ENCODE measurements at places on chromosomes 7 and 10.

DNA sequence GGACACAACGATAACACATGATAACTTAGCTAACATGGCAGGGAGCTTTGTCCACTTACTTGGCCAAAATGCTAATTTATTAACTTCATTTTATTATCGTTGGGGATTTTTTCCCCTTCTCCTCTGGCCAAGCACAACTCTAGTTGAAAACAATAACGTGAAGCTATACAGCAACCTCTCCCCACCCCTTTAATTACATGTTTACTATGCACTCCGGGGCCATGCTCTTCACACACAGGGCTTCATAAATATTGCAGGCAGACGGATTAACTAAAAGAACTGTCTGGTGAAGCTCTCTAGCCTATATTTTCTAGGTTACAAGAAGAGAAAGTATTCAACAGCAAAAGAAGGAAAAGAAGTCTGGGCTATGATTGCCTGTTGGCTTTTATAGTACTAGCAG, 51.7 kb downstream of the XRCC2 start:
- H3K27ac ChIP-seq = no peak overlapping the region
- H3K27me3 ChIP-seq = no peaks in the 10 kb centered on the region
- H3K36me3 ChIP-seq = no peaks in the 10 kb centered on the region
- H3K4me3 ChIP-seq = no peak overlapping the region
- no peaks in the 10 kb centered on the region for H3K4me1 ChIP-seq

DNA sequence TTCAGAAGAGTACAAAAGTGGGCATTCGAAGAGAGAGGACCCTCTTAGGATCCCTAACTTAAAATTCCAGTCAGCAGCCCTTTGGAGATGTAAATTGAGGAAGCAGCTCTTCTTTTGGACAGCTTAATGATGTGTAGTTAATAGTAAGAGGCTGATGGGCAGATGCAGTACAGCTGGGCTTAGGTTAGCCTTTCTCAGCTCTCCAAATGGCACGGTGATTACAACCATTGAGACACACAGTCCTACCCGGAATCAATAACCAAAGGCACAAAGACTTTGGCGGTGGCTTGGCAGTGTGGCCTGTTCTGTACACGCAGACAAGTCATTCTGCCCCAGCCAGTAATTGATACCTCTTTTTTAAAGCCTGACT, 26.8 kb downstream of the GAD2 start:
- H3K27ac ChIP-seq = no peak overlapping the region
- no peak for DNase-seq
- no peak overlapping the region for H3K4me3 ChIP-seq
- no peaks in the 10 kb centered on the region for H3K36me3 ChIP-seq

DNA sequence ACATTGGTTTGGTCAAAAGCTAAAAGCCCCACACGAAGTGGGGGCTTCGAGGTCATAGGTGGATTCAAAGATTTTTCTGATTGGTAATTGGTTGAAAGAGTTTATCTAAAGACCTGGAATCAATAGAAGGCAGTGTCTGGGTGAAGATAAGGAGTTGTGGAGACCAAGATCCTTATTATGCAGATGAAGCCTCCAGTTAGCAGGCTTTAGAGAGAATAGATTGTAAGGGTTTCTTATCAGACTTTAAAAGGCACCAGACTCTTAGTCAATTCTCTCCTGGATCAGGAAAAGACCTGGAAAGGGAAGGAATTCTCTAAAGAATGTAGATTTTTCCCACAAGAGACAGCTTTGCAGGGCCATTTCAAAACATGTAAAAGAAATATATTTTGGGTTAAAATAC, 260.2 kb downstream of the PHF14 start:
- H3K4me3 ChIP-seq = no peak overlapping the region
- H3K27me3 ChIP-seq = no peaks in the 10 kb centered on the region
- H3K36me3 ChIP-seq = no peaks in the 10 kb centered on the region
- peaks cover under 1% of the 10 kb centered on the region for H3K4me1 ChIP-seq
- H3K27ac ChIP-seq = no peak overlapping the region

- H3K4me3 ChIP-seq = no peak overlapping the region
- no peaks in the 10 kb centered on the region for H3K4me1 ChIP-seq
- no peak overlapping the region for H3K27ac ChIP-seq
- DNase-seq = no peak
Observed at GRCh38 chr10:11638055-11638698, 26.7 kb upstream of the USP6NL start.

GRCh38 chr10:30770816-30771215, 141.3 kb upstream of the LYZL2 start:
- no peak for DNase-seq
- no peak overlapping the region for H3K27ac ChIP-seq
- H3K27me3 ChIP-seq = peaks cover 7% of the 10 kb centered on the region
- no peaks in the 10 kb centered on the region for H3K4me1 ChIP-seq

- H3K27me3 ChIP-seq = no peaks in the 10 kb centered on the region
- peaks cover 8% of the 10 kb centered on the region for H3K4me1 ChIP-seq
- no peak for DNase-seq
- H3K36me3 ChIP-seq = no peaks in the 10 kb centered on the region
- H3K4me3 ChIP-seq = no peak overlapping the region
Observed at GRCh38 chr10:99938563-99938962, 71.2 kb downstream of the DNMBP start.

GRCh38 chr10:30420266-30420665, 13.7 kb upstream of the MAP3K8 start:
- peaks cover 11% of the 10 kb centered on the region for H3K4me1 ChIP-seq
- DNase-seq = no peak
- H3K27ac ChIP-seq = no peak overlapping the region
- no peaks in the 10 kb centered on the region for H3K36me3 ChIP-seq

DNA sequence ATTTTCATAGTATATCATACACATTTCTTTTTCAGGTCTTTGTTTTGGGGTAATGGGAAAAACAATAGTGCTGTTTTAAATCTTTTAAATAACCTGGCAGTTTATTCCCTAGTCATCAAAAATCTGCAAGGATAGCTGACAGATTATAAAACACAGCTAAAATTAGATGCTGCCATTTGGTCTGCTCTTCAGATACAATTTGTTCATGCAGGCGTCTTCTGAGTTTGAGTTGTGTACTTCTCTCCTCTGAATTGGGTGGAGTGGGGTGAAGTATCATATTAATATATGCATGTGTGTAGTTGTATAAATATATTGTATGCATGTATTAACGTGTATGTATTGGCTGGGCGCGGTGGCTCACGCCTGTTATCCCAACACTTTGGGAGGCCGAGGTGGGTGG, 42.9 kb upstream of the ST7 start:
- H3K36me3 ChIP-seq = peaks cover 72% of the 10 kb centered on the region
- peak overlapping the region; percentile 53 for H3K27ac ChIP-seq
- no peak overlapping the region for H3K4me3 ChIP-seq
- no peaks in the 10 kb centered on the region for H3K27me3 ChIP-seq
- peaks cover 32% of the 10 kb centered on the region for H3K4me1 ChIP-seq

- H3K27me3 ChIP-seq = no peaks in the 10 kb centered on the region
- DNase-seq = no peak
- no peak overlapping the region for H3K27ac ChIP-seq
- no peaks in the 10 kb centered on the region for H3K4me1 ChIP-seq
- no peaks in the 10 kb centered on the region for H3K36me3 ChIP-seq
Observed at GRCh38 chr10:68301790-68302502, 29.9 kb upstream of the HNRNPH3 start.

- H3K4me3 ChIP-seq = no peak overlapping the region
- H3K27ac ChIP-seq = no peak overlapping the region
- H3K36me3 ChIP-seq = no peaks in the 10 kb centered on the region
Observed at GRCh38 chr10:47325303-47326291, 3.3 kb downstream of the GDF2 start.

GRCh38 chr10:110498982-110499795, 1.5 kb downstream of the DUSP5 start:
- H3K36me3 ChIP-seq = no peaks in the 10 kb centered on the region
- peak overlapping the region; percentile 86 for H3K4me3 ChIP-seq
- peak overlapping the region; percentile 81 for H3K27ac ChIP-seq
- peaks cover 19% of the 10 kb centered on the region for H3K27me3 ChIP-seq
- DNase-seq = no peak
- H3K4me1 ChIP-seq = peaks cover 34% of the 10 kb centered on the region

- DNase-seq = no peak
- H3K4me1 ChIP-seq = no peaks in the 10 kb centered on the region
- no peak overlapping the region for H3K27ac ChIP-seq
- no peaks in the 10 kb centered on the region for H3K36me3 ChIP-seq
Observed at GRCh38 chr7:108723381-108723814, 153.7 kb downstream of the DNAJB9 start.

DNA sequence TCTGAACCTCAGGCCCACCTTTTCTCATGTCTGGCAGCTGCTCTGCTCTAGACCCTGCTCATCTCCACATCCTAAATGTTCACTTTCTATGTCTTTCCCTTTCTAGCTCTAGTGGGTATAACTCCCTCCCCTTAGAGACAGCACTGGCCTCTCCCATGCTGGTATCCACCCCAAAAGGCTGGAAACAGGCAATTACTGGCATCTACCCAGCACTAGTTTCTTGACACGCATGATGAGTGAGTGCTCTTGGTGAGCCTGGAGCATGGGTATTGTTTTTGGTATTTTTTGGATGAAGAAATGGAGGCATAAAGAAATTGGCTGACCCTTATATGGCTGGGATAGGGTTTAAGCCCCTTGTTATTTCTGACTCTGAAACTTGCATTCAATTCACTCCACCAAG, 156.0 kb downstream of the EGFR start:
- H3K4me1 ChIP-seq = peaks cover 23% of the 10 kb centered on the region
- no peak for DNase-seq
- H3K27me3 ChIP-seq = no peaks in the 10 kb centered on the region
- no peak overlapping the region for H3K4me3 ChIP-seq
- H3K36me3 ChIP-seq = peaks cover 57% of the 10 kb centered on the region

- no peaks in the 10 kb centered on the region for H3K36me3 ChIP-seq
- no peak overlapping the region for H3K27ac ChIP-seq
- no peak for DNase-seq
- no peaks in the 10 kb centered on the region for H3K27me3 ChIP-seq
- no peak overlapping the region for H3K4me3 ChIP-seq
- peaks cover 4% of the 10 kb centered on the region for H3K4me1 ChIP-seq
Observed at GRCh38 chr10:72292223-72292691, 18.5 kb downstream of the DDIT4 start.

DNA sequence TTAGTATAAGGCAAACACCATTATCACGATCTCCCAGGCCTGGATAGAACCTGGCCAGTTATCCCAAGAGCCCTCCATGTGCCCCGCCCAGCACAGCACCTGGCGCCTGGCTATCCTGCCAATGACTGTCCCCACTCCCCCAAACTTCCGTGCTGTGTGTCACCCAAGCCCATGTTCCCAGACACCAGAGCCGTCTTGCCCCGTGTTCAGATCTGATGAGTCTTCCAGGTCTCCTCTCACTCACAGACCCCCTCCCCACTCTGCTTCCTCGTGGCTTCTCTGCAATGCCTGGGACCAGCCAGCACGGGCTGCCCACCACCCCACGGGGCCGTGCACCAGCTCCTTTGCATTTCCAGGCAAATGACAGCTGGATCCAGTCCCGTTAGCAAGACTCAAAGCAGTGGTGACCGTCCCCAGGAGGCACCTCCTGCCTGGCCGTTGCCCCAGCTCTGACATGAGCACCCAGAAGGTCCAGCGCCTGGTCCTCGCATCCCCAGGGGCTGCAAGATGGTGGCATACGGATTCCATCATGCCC, 43.8 kb upstream of the INPP5A start:
- H3K27ac ChIP-seq = no peak overlapping the region
- peaks cover 38% of the 10 kb centered on the region for H3K4me1 ChIP-seq
- no peaks in the 10 kb centered on the region for H3K36me3 ChIP-seq
- peak; percentile 45 for DNase-seq
- H3K4me3 ChIP-seq = no peak overlapping the region
- no peaks in the 10 kb centered on the region for H3K27me3 ChIP-seq

GRCh38 chr7:115477193-115477651, 553.3 kb downstream of the TFEC start:
- no peak overlapping the region for H3K27ac ChIP-seq
- H3K27me3 ChIP-seq = no peaks in the 10 kb centered on the region
- peak overlapping the region; percentile 56 for H3K4me3 ChIP-seq
- H3K36me3 ChIP-seq = no peaks in the 10 kb centered on the region
- H3K4me1 ChIP-seq = no peaks in the 10 kb centered on the region
- DNase-seq = peak; percentile 33

DNA sequence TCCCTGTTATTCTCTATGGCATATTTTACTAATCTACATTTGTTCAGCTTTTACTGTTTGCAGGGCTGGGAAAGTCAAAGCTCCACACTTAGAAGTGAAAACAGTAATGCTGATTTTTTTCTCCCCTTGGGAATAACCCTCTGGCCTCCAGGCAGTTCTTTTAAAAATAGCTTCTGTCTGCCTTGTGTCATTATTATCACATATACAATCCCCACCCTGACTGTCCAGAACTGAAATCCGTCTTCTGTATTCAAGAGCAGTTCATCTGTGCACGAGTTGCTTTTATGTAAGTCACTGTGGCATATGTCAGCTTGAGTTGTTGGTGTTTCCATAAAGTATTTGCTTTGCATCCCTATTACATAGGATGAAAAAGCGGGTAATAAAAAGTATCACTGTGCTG, 1221.1 kb upstream of the CELF2 start:
- no peaks in the 10 kb centered on the region for H3K27me3 ChIP-seq
- no peaks in the 10 kb centered on the region for H3K4me1 ChIP-seq
- H3K4me3 ChIP-seq = no peak overlapping the region
- no peak for DNase-seq
- H3K27ac ChIP-seq = no peak overlapping the region
- H3K36me3 ChIP-seq = no peaks in the 10 kb centered on the region

GRCh38 chr10:13959443-13960359, 371.0 kb downstream of the FRMD4A start:
- H3K27me3 ChIP-seq = no peaks in the 10 kb centered on the region
- DNase-seq = no peak
- peak overlapping the region; percentile 46 for H3K27ac ChIP-seq
- peak overlapping the region; percentile 30 for H3K4me3 ChIP-seq
- no peaks in the 10 kb centered on the region for H3K36me3 ChIP-seq

DNA sequence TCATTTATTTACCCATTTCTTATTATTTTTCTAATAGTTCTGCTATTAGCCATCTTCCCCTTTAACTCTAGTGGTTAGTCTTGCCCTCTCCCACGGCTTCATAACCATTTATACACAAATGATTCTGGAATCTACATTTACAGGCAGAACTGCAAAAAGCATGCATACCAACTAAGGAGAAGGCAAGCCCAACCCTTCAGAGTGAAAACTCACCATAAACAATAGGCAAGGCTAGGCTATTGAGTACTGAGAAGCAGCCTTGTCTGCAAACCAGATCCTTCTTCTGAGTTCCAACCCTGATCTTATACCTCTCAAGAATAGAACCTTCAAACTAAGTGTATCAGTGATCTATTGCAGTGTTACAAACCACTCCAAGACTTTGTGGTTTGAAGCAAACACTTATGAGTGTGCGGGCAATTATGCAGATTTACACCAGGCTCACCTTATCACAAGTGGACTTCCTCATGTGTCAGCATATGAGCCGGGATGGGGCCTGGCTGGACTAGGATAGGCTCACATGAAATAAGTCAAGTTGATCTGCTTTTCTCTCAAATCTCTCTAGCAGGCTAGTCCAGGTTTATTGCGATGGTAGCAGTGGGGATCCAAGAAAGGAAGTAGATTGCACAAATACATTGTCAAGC, 896.9 kb upstream of the PHF14 start:
- H3K36me3 ChIP-seq = no peaks in the 10 kb centered on the region
- no peak overlapping the region for H3K27ac ChIP-seq
- DNase-seq = no peak
- no peaks in the 10 kb centered on the region for H3K27me3 ChIP-seq

- DNase-seq = no peak
- peak overlapping the region; percentile 62 for H3K27ac ChIP-seq
- no peak overlapping the region for H3K4me3 ChIP-seq
- H3K4me1 ChIP-seq = peaks cover 16% of the 10 kb centered on the region
- H3K27me3 ChIP-seq = no peaks in the 10 kb centered on the region
Observed at GRCh38 chr7:154424350-154424749, 372.2 kb downstream of the DPP6 start.
